LHCN-M2 (cell line): ENCODE measurements at places on chromosomes 1 and 21.

DNA sequence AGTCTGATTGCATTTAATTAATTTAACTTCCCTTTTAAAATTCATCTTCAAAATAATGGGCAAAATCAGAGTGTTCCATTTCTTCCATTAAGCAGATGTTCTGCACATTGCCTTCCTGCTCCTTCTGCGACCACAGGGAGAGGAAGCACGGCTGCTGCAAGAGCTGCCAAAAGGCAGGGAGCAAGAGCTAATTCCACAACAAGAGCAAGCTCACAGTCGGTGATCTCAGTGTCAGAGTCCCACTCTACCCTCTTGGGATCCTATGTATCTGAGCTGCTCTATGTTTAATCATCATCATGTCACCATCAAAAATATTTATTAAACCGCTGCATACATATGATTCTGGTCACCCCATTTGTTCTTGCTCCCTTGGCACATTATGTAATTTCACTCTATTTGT, 255.3 kb upstream of the CAMK1G start:
- DNase-seq, result peak; percentile 40

GRCh38 chr1:75127916-75128717, 6.1 kb upstream of the LHX8 start:
- no peak for DNase-seq

DNA sequence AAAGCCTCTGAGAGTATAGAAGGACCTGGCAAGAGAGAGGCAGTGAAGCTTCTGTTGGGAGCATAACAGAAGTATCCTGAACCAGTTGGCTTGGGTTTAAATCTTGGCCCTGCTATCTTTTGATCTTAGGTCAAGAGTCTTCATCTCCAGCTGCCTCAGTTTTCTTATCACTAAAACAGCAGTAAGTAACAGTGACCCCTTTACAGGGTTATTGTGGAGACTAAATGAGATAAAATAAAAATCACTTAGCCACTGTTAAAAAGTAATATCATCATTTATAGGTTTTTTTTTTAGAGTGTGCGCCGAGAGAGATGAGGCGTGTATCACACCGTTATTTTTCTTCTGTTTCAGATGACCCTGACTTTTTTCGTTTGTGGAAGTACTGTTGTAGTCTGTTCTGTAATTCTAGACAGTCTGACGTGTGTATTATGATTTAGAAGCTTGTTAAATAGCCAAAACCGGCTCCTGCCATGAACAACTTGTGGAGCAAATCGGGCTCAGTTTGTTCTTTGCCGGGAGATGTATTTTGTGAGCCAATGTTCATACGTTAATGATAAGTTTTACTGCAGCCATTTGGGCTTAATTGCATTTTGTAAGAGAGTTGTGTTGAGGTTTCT, 1.1 kb downstream of the THRAP3 start:
- DNase-seq, result no peak

DNA sequence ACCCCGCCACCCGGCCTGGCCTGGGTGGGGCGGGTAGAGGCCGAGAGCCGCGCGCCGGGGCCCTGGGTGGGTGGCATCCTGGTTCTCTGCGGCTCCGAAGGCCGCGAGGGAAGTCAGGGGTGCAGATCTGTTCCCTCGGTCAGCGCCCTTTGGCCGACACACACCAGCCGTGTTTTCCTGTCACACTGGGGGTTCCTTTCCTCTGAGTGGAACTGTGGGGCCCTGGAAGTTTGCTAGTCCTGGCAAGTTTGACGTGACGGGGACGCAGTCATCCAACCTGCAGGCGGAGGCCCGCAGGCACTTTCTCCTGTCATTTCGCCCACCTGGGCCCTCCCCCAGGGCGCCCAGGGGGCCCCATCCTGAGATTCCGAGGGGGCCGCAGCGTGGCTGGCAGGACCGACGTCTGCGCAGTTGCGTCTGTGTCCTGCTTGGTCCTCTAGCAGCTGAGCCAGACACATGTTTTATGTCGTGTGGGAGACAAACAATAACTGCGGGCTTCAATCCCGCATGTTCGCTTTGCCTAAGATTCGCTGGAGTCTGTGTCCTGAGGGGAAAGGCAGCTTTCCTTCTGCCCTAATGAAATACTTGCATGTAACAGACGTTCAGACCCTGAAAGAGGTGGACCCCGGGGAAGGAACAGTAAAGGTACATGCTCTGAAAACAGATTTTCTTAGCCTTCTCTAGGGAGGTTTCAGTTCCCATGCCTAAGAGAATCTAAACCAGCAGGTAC, 1.5 kb downstream of the FAM163A start:
- no peak for DNase-seq

DNA sequence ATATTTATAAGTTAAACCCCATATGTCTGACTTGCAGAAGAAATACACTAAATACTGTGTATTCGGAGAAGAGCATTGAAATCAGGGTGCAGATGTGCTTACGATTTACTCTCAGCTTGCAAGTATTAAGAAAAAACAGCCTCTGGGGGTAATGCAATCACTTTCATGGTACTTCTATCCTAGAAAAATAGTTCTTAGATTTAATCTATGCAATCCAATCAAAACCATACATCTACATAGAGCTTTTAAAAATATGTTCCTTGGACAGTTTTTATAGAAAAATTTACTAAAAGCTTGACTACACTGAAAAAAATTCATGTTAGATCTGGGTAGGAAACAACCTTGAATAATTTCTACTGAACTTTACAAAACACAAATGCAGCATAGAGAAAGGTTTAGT, 890.3 kb upstream of the ADGRL2 start:
- no peak for DNase-seq

DNA sequence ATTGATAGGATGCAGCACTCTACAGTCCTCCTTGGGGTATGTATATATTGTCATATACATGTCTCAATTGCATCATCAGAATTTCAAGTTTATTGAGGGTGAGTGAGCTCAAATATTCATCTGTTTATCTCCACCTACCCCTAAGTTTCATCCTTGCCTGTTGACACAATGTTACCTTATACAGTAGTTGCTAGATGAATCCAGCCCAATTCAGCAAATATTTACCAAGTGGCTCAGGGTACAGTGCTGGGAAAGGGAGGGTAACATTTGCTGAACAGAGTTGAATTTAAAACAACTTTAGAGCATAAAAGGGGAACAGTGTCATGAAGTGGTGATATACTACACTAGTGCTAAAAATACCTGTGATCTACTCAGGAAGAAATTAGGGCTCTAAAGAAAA, 14.4 kb downstream of the ELAVL4 start:
- no peak for DNase-seq

DNA sequence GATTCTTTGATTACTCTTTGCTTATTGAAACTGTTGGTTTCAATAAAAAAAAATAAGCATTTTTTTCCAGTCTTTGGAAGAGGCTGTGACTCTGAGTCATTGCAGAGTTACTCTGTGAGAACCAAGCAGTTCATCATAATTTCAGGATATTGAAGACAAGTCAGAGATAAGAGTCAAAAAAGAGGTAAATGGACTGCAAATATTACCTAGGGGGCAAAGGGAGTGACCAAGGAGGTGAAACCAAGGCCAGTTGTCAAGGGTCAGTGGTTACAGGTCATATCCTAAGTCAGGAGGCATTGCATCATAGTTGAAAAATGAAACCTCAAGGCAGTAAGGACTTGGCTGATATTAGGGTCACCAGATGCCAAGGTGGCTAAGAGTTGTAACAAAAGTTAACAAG, 597.1 kb upstream of the USP24 start:
- peak; percentile 12 for DNase-seq
